Choroid plexus epithelial cell (primary cell): ENCODE measurements at places on chromosomes 1 and 21.

DNA sequence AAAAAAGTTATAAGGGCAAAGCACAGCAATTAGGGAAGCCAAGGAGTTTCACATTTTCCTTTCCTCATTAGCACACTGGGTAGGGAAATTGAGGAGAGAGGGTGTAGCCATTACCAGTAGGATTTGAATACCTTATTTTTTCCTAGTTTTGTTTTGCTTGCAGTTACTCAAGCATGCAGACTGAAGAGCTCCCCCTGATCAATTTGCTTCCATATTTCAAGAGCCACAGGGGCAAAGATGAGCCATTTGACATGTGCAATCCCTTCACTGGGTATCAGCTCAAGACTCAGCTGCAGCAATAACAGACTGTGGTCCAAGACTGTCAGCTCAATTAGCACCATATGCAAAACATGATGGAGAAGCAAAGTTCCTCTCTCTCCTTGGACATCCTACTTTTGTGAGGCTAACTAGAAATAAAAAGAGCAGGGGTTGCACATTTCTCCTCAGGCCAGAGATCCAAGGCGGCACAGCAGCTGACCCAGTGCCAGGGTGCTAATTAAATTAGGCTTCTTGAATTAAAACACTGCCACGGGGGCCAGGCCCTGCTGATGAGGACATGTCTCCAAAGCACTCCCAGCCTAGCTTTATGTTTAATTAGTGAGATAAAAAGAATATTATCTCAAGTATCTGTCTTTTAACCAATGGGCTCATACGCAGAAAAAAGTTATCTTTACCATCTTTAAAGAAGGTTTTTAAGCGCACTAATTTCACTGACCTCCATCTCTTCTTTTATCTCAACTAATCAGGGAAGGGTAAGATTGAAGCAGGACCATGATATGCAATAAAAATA lies 36.7 kb upstream of the LRRC53 start:
- DNase-seq, result no peak

DNA sequence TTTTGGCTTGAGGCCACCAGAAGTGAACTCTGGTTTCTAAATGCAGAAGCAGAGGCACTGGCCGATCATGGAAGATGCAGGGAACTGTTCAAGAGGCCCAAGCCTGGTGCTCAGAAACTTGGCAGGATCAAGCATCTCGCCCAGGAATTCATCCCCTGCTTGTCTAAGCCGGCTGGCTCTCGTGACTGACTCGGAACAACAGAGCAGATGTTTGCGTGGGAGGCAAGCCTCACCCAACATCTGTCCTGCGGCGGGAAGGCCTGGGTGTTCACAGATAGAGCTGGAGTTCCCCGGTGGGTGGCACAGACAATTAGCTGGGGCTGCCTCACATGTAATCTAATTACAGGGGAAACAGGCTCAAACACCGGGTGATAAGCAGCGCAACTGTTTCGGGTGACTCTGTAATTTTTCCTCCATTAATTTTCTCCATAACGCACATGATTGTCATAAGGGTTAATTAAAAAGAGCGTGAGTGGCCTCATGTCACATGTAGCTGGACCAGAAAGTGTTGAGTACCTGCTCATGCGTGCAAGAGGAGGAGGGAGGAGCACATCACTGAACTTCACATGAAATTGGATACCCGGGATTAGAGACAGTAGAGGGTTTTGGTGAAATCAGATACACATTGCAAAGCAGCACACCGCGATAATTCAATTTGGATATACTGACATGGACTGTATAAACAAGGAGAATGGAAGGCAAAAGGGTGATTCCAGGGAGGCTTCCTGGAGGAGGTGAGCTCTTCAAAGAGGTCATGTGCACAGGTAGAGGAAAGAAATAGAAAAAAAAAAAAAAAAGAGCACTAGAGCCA lies 180.0 kb downstream of the ETS2 start:
- DNase-seq, result peak; percentile 87

- DNase-seq, result no peak
These were observed 5.3 kb upstream of the ALDH9A1 start for GRCh38 chr1:165703648-165704047.

DNA sequence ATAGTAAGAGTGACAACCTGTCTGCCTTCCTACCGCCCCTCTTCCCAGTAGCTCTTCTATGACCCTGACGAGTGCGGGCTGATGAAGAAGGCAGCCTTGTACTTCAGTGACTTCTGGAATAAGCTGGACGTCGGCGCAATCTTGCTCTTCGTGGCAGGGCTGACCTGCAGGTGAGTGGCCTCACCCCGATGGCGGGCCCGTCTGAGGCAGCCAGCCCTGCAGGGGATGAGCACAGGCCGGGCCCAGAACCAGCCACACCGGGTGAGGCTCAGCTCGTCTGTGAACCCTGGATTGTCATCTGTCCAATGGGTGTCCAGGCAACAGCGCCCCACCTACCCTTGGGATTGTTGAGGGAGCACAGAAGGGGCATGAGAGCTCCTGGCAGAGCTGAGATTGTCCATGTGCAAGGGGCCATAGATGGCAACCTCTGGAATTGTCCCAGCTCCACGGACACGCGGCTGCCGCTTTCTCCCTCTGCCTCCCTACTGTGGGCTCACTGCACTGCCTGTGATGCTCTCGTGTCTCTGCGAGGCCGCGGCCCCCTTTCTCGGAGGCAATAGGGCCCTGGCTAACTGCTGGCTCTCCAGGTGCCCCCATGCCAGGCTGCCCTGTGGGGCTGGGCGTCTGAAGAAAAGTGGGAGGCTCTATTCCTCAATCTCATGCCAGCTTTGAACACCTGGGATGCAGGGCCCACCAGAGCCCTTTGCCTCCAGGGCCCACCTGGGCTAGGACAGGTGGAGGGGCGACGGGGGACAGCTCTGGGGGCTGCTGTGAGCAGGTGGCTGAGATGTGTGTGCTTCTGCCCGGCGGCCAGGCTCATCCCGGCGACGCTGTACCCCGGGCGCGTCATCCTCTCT lies 50.0 kb upstream of the LRRC3 start:
- DNase-seq, result no peak

- DNase-seq, result no peak
These were observed 34.1 kb downstream of the BMP8A start for GRCh38 chr1:39525366-39526165.

DNA sequence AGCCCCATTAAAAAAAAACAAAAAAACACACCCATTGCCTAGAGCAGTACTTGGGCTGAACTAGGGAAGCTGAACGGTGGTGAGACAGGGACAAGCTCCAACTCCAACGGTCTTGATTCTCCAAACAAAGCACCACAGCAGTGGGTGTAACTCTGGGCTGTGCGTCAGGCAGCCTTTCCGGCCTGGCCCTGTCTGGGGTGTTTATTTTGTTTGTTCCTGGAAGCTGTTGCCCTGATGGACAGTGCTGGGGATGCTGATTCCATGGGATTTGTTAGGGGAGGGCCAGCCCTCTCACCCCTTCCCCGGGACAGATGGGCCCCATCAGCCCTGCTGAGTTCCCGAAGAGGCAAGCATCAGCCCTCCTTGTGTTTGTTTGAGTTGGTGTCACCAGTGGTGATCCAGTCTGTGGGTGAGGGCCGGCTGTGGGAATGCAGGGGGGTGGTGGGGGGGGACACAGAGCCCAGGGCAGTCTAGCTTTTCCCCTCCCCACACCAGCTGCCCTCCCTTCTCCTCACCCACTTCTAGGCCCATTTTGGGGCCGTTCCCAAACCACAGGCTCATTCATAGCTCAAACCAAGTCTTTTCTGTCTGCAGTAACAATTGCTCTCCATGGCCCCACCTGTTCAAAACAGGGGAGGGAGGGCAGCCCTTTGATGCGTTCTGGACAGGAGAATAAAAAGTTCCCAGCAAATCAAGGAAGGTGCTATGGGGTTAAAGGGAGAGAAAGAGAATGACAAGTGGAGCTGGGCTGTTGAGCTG lies 4.5 kb downstream of the WNT2B start:
- peak; percentile 66 for DNase-seq

DNA sequence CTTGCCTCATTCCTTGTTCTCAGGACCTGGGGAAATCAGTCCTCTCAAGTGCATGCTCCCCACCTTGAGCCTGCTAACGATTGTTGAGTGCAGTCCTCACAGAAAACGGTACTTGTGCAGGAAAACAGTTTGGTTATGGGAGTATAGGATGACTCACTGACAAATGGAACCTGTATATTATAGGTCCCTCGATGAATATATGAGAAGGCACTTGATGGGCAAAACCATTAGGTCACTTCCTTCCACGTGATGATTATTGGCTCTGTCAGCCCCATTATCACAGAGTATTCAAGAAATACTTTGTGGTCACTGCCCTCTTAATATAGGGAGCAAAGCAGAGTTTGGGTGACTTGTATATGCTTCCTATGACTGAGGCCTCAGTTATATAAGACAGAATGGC lies 6.2 kb downstream of the CCDC17 start:
- peak; percentile 19 for DNase-seq

DNA sequence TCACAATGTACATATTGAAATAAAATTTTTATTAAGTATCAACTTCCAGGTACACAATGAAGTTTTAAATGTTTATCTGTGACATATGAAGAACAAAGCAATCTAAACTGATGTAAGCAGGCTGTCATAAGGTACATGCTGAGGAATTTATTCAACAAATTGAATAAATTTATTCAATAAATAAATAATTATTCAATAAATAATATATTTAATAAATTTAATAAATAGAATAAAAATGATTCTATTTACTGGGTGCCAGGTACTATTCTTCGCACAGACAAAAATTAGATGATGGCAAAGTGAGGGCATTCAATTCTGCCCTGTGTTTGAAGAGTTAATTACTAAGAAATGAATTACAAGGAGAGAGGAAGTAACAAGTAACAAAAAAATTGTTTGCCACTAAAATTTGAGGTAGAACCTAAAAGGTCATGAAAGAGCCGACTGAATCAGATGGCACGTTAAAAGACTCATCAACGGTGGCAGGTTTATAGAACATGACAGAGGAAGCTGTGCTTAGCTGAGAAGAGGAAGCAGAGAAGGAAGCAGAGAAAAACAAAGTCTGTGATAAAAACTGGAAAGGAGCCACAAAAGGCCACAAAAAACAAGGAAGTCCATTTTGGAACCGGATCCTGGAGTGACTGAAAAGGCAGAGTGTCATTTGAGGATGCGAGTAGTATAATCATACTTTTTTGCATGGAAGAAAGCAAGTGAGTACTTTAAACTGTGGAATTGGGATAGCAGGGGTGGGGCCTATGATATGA lies 2.2 kb upstream of the USP24 start:
- no peak for DNase-seq

DNA sequence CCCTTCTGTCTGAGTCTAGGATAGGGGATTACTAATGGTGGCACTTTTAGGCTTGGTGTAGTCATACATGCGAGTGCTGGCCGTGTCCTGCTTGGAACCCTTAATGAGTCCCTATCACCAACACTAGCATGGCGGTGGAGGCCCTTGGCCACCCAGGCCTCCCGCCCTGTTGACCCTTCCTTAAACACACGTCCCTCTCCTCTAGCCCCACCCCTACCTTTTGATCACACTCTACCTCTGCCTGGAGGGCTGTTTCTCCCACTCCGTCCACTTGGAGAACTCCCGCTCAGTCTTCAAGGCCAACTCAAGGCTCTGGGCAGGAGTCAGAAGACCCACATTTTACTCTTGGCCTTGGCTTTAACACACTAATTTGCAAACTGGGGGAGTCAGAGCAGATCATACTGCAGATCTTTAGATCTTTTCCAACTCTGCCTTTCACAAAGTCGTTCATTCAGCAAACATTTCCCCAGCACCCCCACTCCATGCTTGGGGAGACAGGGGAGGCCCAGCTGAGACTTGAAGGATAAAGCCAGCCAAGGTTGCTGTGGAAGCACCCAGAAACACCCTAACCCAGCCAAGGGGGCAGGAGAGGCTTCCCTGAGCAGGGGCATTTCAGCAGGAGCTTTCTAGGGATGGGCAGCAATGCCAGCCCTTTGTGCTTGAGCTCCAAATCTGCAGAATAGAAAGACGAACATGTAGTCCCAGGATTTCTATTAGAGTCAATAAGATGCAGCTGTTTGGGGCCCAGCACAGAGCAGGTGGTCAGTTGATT lies 1.9 kb downstream of the PODN start:
- no peak for DNase-seq

GRCh38 chr1:39238476-39238875 lies 34.0 kb downstream of the MACF1 start:
- peak; percentile 88 for DNase-seq

DNA sequence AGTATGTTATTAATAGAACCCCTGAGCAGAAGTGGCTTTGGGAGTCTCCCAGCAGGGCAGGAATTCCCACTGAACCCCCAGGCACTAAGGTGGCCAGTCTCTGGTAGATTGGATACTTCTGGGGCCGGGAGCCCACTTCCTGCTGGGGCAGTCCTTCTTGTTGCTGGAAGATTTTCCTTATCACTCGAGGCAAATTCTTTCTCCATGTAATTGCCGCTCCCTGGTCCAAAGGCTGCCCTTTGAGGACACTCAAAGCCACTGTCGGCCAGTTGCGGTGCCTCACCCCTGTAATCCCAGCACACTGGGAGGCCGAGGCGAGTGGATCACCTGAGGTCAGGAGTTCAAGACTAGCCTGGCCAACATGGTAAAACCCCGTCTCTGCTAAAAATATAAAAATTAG lies 22.6 kb upstream of the TNFRSF1B start:
- no peak for DNase-seq

GRCh38 chr1:203456577-203456976 lies 19.0 kb upstream of the PRELP start:
- no peak for DNase-seq

DNA sequence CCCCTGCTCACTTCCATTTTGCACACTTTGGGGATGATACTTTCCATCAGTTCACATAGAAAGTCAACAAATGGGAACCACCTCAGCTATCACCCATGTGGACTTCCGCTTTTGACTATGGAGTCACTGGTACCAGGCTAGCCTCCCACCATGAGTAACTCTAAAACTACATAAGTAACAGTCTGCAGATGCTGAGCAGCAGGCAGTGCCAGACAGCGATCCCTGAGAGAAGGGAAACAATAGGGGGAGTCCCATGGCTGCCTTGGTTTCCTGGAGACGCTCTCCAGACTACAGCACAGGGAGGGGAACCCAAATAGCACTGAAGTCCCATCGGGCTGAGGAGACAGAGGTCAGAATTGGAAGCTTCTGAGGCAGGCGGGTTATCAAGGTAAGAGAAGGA lies 2.8 kb upstream of the TFF2 start:
- DNase-seq, result no peak

- no peak for DNase-seq
These were observed 45.4 kb upstream of the WASF2 start for GRCh38 chr1:27535386-27535785.

GRCh38 chr1:214862421-214862820 lies 220.1 kb upstream of the KCNK2 start:
- peak; percentile 45 for DNase-seq

DNA sequence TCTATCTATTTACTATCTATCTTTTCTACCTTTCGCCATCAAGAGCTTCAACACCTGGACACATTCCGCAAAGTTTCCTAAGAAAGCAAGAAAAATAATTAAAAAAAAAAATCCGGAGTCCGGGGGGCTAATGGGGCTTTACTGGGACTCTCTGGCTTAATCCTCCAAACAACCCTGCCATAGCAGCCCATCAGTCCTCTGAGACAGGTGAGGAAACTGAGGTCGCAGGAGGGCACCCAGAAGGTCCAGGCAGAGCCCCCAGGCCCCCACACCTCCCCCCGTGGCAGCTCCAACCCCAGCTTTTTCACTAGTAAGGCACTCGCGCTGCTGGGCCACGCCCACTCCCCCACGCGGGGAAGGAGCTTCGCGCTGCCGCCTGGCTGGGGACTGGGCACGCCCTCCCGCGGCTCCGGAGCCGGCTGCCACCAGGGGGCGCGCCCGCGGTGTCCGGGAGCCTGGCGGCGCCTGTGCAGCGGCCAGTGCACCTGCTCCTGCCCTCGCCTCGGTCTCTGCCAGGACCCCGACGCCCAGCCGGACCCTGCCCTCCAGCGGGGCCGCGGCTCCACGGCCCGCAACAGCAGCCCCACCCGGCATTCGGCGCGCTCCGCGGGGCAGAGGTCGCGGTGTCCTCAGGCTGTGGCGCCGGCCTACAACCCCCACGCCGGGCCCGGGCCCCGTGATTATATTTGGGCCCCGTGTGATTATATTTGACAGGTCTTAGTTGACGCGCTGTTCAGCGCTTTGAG lies 54.1 kb upstream of the SAMD11 start:
- peak; percentile 36 for DNase-seq
